ENCODE measurements at places on chromosomes 7 and 10. TPM values are rescaled to one million over a fixed set of nuclear protein-coding genes. Genes with fewer than 3 reads are reported as not detected.

DNA sequence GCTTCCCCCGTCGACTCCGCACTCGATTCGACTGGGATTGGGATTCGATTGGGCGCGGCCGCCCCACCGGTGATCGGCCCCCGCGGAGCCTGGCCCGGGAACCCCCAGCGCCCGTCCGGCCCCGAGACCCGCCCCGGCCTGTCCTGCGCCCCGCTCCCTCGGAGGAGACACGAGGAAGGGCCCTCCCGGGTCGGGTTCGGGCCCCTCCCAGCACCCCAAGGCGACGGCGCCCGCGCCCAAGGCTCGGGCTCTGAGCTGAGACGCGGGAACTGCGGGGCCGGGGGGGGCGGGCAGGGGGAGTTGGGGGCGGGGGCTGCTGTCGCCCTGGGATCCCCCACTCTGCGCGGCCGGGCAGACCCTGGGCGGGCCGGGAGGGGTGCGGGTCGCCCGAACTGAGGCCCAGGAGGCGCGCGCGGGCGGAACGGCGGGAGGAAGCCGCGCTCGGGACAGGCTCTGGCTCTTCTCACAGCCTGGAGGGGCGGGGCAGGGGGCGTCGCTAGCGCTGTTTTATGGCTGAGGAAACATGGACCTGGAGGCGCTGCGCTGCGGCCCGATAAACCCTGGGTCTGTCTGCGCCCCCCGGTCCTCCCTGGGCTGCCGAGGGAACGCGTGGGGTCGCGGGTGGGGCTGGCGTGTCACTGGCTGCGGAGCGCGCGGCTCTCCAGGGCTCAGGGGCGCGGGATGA lies 1.7 kb upstream of the NKX6-2 start:
- ATAC-seq = no peak

Gene GNGT1
- 2.3 TPM for total RNA-seq

GRCh38 chr7:33705333-33705833 lies 200.0 kb upstream of the BMPER start:
- ATAC-seq = no peak

GRCh38 chr7:47432671-47433563 lies 149.0 kb downstream of the TNS3 start:
- no peak for ATAC-seq
